Activated CD8-positive, alpha-beta memory T cell treated with anti-CD3 and anti-CD28 coated beads for 48 hours (primary cell): ENCODE measurements at places on chromosomes 6 and 20.

- DNase-seq: no peak
These were observed 55.4 kb upstream of the SIRPG start for GRCh38 chr20:1712634-1713624.

- DNase-seq: no peak
These were observed 38.0 kb downstream of the PKHD1 start for GRCh38 chr6:52049252-52050050.

DNA sequence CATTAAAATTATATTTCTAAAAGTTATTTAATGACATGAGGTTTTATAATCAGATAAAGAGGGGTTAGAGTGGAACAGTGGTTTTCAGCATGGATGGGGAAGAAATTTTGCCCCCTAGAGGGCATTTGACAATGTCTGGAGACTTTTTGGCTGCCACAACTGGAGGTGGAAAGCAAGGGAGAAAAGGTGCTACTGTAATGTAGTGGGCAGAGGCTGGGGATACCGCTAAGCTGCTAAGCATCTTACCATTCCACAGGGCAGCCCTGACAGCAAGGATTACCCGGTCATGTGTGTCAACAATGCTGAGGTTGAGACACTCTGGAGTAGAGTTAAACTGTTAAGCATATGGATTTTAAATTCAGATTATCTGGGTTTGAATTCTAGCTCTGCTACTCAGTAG, 52.9 kb upstream of the FABP7 start:
- no peak for DNase-seq

DNA sequence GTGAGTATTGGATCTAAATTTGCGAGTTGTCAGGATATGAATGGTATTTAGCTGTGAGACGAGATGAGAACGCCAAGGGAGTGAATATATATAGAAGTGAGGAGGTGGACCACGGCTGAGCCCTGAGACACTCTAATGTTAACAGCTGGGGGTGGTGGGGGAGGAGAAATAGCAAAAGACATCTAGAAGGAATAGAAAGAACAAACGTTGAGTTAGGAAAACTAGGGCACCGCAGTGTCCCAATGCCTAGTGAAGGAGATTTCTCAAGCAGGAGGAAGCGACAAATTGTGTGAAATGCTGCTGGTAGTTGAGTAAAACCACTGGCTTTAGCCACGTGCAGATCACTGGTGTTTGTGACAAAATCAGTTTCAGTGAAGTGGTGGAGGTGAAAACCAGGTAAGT, 56.9 kb downstream of the CD164 start:
- DNase-seq: no peak

GRCh38 chr20:50611128-50611810, 80.1 kb downstream of the RIPOR3 start:
- DNase-seq: no peak

DNA sequence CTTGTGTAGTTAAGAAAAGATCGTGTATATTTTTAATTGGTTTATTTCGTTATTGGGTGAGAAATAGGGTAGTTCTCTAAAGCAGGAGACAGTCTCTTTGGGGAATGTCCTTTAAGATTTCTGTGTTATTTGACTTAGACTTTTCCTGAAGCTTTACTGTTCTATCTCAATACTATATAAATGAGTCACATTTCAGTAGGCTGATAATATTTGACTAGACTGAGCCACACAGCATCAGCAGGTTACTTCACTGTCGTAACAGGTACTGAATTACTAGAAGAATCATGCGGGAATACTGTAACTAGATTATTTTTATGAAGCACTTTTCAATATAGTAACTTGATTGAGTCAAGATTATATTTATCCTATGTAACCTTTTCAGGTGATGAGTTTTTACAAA, 1.4 kb downstream of the SMAP1 start:
- no peak for DNase-seq

DNA sequence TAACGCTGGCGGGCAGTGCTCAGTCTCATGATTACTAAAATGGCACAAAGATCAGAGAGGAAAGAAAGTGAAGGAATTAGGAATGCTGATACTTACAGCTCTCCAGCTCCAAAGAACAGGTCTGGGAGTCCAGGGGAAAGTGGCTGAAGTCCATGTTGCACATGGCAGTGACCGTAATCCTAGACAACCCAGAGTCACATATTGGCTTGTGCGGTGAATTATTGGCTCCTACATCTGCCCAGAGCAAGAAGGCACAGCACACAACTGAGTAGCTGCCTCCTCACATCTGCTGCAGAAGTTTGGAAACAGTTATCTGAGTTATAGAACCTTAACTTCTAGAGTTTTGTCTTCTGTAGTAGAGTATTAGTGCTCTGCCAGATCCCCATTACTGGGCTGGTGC, 47.2 kb downstream of the GABRR2 start:
- DNase-seq: no peak

DNA sequence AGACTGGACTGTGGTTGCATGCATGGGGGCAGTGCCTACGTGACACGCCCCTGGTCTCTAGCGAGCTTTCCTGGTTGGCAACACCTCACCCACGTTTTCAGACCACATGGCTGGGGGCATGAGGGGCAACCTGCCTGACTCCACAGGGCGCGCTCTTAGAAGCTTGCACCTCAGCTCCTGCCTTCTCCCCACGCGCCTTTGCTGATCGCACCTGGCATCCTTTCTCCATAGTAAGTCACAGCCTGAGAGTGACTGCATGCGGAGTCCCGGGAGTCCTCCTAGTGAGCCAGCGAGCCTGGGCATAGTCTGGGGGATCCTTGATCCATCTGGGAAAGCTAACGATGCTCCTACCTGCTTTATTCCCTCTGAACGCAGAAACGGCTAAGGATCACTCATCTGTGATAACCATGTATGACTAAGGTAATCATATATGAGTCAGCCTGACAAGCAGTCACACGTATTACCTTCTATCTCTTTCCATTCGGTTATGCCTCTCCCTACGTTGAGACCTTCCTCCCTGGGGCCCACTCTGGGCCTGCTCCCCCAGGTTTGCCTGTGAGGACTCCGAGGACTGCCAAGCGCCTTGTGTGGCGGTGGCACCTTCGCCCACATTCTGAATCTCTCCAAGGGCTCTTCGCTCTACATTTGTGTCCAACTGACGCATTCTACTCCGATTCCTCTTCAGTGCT, 4.5 kb downstream of the TCFL5 start:
- no peak for DNase-seq

DNA sequence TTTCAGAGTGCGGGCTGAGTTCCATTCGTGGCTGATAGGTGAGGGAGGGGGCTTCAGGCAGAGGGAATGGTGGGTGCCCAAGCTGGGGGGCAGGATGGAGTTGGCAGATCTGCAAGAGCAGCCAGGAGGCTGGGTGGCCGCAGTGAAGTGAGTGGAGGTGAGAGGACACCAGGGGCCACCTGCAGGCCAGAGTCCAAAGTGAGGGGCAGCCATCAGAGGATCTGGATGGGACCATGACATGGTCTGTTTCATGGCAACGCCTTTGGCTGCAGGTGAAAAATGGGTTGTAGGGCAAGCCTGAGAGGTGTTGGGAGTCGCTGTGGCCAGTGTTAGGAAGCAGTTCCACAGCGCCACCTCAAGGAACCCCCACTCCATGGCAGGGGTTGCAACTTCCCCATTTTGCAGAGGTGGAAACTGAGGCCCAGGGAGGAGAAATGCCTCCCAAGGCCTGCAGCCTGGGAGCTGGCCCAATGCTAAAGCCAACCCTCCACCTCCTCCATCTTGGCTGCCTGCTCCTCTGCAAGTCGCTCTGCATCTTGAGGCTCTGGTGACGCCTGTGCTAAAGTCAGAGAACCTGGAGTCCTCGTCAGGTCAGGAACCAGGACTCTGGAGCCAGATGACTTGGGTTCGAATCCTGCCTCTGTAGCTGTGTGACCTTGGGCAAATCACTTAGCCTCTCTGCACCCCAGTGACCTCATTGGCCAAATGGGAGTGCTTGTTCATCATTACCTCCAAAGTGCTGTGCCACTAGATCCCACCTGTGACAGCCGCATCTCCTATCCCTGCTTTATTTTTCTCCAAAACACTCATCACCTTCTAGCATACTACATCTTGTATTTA, 153.8 kb downstream of the CEBPB start:
- no peak for DNase-seq

GRCh38 chr6:135182071-135183001, 1.2 kb downstream of the MYB start:
- DNase-seq: peak; percentile 54

DNA sequence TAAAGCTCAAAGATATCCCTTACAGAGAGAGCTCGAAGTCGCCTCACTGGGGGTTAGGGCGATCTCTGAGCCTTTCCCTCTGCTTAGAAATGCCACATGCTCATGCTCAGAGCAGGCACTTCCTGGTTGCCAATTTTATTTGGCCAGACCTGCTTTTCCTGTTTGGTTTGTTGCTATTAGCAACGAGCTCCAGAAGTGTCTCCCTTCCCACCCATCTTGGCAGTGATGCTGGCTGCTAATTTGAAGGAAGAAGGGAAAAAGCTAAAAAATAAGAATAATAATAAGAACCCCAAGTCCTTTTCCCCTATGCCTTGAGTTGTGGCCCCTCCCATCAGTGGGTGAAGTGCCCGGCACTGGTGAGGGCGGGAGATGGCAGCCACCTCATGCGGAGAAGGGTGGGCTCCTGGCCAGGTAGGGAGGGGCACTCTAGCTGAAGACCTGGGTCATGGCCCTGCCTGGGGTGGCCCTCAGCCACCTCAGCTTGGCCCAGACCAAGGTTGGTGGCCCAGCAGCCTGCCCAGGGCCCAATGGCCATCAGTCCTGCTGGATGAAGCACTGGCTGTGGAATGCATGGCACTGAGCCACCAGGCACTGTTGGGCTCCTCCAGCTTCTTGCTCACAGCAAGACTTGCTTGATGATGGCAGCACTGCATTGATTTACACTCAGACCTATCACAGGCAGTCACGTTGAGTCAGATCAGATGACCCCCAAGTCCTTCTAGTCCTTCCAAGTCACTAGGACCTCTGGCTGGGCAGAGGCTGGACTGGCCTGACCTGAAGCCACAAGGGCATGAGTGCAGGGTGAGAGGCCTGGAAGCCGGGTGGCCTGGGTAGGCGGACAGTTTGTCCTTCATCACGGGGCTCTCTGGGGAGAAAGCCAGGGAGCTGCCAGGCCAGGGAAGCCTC, 79.0 kb downstream of the SYNJ2 start:
- no peak for DNase-seq

GRCh38 chr20:49575551-49576060, 7.7 kb upstream of the PTGIS start:
- DNase-seq: no peak

- DNase-seq: no peak
These were observed 11.0 kb downstream of the ERGIC3 start for GRCh38 chr20:35552914-35553313.

DNA sequence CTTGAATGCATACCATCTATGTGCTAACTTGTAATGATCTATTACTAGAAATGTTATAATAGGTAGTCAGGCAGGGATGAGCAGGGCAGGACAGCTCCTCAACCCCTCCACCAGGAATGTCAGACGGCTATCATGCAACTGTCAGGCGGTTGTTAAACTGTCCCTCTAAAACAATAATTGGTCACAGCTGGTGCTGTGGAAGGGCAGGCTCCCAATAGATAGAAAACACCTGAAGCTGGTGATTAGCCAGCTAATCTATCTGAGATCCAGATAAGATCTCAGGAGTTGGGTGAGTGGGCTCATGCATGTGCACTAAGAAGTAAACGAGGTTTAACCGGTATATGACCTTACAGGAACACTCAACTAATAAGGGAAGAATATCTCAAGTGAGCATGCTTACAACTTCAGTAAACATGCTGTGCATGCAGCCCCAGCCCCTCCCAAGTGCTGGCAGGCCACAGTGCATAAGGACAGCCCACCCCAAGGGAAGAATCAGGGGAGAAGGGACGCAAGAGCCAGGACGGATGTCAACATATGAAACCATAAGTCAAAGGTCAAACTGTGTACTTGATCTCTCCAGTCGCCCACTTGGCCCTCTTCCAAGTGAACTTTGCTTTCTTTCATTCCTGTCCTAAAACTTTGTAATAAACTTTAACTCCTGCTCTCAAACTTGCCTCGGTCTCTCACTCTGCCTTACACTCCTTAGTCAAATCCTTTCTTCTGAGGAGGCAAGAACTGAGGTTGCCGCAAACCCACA, 566.2 kb upstream of the NRSN1 start:
- no peak for DNase-seq

- no peak for DNase-seq
These were observed 47.5 kb downstream of the PIGU start for GRCh38 chr20:34629342-34629741.

DNA sequence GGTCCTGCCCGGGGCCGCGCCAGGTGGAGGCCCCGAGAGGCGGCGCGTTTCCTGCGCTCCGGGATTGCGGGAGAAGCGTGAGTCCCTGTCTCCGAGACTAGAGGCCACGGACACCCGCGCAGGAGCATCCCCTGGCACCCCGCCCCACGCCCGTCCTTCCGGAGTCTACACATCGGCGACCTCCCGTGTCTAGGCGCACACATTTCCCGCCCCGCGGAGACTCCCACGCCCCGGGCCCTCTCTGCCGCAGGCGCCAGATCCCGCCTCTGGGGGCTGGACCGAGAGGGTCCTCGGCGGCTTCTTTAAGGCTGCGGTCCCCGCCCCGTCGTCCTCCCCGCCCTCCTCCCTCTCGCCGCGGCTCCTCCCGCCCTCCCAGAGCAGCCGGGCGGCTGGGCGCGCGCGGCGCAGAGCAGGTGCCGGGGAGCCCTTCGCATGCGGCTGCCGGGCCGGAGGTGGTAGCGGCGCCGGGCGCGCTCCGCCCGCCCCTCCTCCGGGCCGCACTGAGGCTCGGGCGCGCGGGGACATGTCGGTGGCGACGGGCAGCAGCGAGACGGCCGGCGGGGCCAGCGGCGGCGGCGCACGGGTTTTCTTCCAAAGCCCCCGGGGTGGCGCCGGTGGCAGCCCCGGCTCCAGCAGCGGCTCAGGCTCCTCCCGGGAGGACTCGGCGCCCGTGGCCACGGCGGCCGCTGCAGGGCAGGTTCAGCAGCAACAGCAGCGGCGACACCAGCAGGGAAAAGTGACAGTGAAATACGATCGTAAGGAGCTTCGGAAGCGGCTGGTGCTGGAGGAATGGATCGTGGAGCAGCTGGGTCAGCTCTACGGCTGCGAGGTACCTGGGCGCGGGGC, at the start of gene PPP1R14C:
Gene PPP1R14C, plus strand, starts transcription at position 375 of the 846 bp plus-strand sequence. Its CDS starts 149 bp downstream, at position 524.
- peak; percentile 6 for DNase-seq
